H7 (cell line): ENCODE measurements at places on chromosomes 2 and 18.

GRCh38 chr18:44685296-44685695 is 4.6 kb downstream of the SETBP1 start:
- DNase-seq: no peak

DNA sequence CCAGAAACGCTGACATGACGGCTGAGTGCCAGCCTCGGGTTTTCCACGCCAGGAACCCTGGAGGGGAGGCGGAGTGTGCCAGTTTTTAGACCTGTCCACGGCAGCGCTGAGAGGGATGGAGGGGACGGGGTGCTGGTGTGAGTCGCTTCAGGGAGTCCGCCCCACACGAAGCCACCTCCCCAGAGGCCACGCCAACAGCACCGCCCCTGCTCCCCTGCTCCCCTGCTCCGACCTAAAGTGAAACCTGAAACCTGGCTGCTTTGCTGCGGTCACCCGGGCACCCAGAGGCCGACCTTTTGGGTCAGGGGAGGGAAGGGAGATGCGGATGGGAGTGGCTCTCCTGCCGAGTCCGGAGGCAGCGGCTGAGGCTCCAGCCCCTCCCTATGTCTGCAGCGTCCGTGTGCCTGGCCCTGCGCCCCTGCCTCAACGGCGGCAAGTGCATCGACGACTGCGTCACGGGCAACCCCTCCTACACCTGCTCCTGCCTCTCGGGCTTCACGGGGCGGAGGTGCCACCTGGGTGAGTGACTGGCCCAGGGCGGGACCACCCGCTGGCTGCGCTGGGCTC is 38.1 kb downstream of the SNED1 start:
- DNase-seq: peak; percentile 91

DNA sequence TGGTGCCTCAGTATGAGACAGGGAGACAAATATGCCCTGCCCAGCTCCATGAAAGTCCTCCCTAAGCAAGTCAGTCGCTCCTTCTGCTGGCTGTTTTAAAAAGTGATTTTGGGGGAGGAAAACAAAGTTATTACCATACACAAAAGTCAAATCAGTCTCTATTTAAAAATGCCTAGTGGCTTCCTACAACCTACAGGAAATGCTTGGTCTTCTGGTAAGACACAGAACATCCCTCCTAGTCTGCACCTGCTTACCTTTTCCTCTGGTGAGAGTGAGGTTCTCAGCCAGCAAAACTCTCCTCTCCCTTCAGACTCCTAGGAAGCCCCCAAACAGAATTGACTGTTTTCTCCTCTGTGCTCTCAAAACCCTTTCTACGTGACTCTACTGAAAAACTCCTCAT is 13.5 kb downstream of the CMPK2 start:
- no peak for DNase-seq

DNA sequence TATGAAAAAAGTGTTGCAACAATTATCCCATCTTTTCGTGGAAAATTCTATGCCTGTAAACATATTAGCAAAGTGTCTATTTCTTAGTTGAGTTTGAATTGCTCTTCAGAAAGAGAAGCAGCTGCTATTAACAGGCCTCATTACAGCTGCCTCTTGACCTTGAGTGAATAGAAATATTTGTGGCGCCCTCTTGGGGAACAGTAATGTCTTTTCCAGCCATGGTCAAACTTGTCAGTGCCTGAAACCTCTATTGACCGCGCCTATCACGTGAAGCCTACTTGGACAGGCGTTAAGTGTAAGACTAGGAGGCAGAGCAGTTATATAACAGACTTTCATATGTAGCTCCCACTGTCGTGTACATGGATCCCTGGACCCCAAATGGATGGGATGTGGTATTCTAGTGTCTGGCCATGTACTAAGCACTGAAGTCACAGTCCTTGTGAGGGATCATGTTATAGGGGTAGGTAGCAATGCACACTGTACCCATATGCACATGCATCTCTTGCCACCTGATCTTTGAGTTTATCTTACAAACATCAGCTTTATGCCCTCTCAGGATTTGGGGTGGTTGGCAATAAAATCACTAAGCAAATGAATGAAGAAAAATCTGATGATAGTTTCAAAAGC is 245.0 kb downstream of the PTGR3 start:
- DNase-seq: peak; percentile 36

DNA sequence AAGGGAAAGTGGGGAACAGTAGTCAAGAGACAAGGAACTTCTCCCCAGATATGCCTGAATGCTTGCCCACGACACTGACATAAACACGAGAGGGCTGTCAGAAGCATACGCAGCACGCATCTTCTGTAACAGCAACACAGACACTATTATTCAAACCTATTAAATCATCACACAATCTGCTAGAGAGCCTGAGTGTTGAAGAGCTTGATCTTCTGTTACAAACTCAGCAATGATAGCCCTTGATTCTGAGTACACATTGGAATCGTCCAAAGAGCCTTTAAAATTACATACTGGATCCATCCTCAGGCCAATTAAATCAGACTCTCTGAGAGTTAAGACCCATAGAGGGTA is 111.6 kb downstream of the ZNF521 start:
- DNase-seq: no peak

DNA sequence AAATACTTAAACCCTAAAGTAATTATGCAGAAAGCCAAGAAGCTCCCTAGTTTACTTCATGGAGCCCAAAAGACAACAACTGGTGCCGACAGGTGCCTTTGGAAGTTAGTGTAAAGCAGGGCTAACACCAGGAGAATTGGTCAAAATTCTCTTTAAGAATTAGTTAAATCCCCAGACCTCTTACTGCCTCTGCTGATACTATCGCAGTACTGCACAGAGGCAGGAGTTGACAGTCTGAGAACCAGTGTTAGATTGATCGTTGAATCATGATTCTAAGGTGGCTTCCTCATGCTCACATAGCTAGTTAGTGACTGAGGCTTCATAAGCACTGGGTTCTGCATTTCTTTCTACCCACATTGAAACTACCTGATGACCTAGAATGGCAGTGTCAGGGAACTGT is 445.0 kb downstream of the XIRP2 start:
- DNase-seq: no peak

DNA sequence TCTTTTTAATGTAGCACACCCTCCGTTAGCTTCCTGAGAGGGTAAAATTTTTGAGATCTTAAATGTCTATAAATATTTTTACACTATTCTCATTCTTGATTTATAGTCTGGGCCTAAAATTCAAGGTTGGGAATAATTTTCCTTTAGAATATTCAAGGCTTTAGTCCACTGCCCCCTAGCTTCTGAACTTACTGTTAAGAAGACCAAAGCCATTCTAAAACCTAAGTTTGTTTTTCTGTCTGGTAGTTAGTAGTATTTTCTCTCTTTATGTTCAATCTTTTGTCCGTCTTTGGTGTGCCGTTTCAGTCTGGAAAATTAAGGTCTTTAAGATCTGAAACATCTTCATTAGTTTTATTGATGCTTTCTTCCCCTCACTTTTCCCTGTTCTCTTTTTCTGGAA is 14.5 kb downstream of the OSBPL6 start:
- no peak for DNase-seq

DNA sequence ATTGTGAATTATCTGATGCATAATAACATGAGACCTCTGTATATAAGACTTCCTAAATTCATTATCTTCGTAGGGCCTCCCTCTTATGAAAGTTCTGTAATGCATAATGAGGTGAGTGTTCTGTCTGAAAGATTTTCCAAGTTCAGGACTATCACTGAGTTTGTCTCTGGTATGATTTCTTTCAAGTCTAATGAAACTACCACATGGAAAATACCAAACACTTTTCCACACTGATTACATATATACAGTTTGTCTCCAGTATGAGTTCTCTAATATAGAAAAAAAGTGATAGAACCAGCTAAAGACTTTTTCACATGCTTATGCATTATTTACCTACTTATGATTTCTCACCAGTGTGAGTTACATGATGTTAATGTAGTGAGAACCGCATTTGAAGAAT is 34.7 kb downstream of the CTNNA2 start:
- DNase-seq: no peak

GRCh38 chr2:71451705-71452104 is 1.7 kb upstream of the DYSF start:
- DNase-seq: no peak

- no peak for DNase-seq
These were observed 128.7 kb downstream of the PLA2R1 start for GRCh38 chr2:159933727-159934049.

- no peak for DNase-seq
These were observed 47.4 kb downstream of the ZNF385B start for GRCh38 chr2:179814050-179814449.

GRCh38 chr18:31101183-31102024 is 817 bp downstream of the DSC2 start:
- peak; percentile 83 for DNase-seq

DNA sequence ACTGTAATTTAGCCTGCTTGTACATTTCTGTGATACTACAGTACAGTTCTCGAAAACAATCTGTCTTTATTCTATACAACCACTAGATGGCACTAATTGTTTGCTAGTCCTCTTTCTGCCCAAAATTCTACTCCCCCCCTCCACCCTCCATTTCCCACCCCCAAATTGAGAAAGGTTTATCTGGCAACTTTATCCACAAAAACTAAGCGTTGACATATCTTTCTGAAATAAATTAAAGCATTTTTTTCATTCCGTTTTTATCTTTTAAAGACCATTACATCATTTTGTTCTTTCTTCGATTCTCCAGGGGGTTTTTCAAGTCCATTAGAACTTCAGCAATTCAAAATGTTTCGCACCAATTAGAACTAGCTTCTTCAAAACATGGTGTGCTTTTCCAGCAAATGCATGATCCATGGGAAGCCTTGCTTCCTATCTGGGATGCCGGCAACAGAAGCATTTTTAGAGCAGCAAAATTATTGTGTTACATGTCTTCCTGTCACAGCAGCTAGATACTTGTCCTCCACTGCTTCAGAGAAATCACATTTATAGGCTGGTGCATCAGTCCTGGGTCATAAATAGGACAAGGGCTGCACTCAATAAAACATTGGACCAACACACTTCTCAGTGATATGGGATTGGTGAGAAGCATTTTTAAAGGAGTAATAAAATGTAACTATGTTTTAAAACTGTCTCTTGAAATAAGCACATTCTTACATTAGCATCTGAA is 241.3 kb downstream of the PAX3 start:
- DNase-seq: peak; percentile 61

DNA sequence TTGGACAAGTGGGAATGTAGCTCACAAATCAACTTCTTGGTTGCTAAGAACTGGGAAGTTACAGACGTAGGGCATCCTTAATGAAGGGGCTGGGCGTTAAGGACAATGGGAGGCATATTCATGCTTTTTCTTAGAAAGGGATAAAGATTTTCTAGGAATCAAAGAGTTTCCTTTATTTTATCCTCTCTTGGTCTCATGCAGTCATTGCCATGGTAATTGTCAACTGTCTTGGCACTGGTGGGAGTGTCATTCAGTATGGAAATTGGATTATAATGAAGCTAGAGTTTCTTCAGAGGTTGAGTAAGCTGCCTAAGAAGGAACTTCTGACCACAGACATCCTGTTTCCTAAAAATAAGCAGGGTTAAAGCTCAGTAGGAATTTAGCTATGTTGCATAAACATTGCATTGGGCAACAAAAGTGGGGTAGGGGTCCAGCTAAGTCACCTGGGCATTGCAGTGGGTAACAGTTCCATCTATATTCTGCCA is 114.0 kb downstream of the LYPD6B start:
- no peak for DNase-seq

DNA sequence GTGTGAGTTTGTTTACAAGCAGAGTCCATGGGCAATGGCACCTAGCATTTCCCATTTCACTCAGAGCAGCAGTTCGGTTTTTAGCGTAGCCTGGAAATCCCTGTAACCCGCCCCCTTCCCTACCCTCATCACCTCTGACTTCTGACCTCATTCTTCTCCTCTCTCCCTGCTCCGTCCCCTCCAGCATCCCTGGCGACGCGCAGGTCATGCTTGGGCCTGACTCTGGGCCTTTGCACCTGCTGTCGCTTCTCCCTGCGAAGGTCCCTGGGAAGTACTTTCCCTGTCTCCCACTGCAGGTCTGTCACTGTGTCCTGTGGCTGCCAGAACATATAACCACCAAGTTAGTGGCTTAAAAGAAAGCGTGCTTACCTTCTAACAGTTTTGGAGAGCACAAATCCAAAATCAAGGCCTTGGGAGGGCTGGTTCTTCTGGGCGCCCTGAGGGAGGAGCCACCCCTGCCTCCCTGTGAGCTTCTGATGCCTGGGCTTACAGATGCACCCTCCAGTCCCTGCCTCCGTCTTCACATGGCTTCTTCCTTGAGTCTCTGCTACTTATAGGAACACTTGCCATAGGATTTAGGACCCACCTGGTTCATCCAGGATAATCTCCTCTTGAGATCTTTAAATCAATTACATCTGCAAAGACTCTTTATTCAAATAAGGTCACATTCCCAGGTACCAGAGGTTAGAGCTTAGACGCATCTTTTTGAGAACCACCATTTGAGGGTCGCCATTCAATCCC is 8.1 kb upstream of the RAB17 start:
- no peak for DNase-seq

GRCh38 chr2:164917296-164917903 is 37.9 kb downstream of the SLC38A11 start:
- DNase-seq: peak; percentile 4

DNA sequence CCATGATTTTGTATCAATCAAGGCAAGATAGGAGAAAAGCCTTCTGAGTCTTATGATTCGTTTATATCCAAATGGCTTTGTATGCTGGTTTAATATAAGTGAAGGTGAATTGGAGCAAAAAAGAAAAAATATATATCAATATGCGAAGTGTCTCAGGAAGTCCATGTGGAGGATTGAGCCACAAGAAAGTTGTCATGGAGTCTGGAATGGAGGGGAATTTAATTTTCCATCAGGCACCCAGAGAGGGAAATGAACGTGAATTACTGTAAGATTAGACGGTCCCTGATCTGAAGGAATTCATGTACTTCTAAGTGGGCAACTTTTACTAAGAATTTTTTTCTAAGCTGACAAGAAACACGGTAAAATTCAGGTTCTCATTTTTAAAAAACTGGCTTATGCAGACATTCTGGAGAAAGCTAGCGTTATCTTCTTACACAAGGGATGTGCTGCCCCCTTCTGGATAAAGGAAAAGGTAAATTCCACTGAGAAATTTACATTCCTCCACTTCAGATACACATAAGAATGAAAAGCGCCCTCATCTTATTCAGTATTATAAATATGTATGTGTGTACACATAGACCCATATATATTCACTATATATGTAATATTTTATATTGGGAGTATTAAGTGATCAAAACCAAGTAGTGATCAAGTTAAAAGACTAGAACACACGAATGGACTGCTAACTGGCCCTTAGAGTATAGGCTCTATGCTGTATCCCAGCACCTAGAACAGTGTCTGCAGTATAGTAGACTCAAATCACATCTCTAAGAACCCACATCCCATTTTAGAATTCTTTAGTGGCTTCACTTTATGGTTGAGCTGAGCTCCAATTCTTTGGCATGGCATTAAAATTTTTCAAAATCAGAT is 289.0 kb upstream of the TFPI start:
- peak; percentile 25 for DNase-seq

- DNase-seq: no peak
These were observed 6.5 kb downstream of the PLEK start for GRCh38 chr2:68371581-68371980.

- peak; percentile 42 for DNase-seq
These were observed 657 bp downstream of the ARL6IP6 start for GRCh38 chr2:152718909-152719645.

DNA sequence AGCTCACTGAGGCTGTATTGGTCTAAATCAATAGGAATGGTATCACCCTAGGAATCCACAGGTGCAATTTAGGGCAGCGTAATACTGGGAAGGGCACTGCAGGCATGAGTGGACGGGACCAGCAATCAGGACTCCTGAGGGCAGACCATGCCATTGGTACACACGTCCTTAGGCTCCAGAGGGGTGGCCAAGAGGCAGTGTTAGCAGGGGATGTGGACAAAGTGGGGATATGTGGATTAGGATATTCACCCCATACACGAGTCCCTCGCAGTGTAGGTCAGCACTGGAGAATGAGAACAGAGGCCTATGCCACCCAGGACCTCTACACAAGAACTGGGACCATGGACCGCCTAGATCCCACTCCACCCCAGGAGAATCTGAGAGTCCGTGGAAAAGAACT is 389.8 kb downstream of the BCL11A start:
- no peak for DNase-seq
